ENCODE measurements at places on chromosomes 3 and 15. TPM values are rescaled to one million over a fixed set of nuclear protein-coding genes. Genes with fewer than 3 reads are reported as not detected.

CD47 gene
- total RNA-seq: 66.8 TPM

GRCh38 chr15:29734917-29735572 lies 87.2 kb downstream of the TJP1 start:
- no peak for DNase-seq

- no peak for DNase-seq
Observed at GRCh38 chr3:19725000-19725399, 209.0 kb downstream of the EFHB start.

- DNase-seq: no peak
Observed at GRCh38 chr3:108311797-108312196, 15.4 kb downstream of the HHLA2 start.

DNA sequence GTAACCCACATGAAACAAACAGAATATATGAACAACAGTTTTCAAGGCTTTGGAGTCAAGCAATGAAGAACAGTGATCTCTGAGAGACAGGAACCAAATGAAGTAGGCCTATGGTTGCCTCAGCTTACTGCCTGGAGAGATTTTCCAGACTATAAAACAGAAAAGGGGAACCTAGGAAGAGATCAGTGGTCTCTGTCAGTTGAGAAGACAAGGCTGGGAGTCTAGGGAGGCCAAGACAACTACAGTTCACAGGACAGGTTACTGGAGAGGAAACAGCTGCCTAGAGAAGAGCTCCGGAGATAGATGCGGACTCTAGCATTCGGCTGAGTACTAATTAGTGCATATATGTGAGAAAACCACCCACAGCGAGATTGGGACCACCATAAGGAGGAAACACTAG lies 87.7 kb downstream of the PLCH1 start:
- DNase-seq: no peak

DNA sequence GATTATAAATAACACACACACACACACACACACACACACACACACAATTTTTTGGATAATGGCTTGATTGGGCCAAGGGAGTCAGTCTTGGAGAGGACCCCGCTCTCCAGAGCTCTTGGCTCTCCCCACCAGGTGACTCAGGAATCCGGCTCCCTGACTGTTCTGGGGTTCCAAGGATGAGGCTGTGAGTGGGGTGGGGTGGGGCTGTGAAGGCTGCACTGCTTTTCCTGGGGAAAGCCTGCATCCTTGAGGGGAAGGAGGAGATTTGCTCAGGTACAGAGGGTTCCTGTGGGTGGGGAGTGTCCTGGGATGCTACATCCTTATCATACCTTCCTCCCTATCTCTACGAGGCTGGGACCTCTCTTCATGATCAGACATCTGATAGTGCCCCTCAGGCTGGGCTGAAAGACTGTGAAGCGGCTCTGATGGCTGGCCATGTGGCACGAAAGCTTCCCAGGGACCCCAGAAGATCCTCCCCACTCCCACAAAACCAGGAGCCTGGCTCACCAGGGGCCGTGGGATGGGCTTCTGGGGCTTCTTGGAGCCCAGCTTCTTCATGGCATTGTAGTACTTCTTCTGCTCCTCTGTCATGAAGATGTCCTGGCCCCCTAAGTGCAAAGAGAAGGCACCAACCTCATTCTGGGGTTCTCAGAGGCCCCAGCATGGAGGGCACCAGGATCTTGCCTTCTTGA lies 59.2 kb downstream of the EXOG start:
- DNase-seq: no peak

GRCh38 chr15:72785432-72785831 lies 1.9 kb upstream of the ADPGK start:
- no peak for DNase-seq

- DNase-seq: no peak
Observed at GRCh38 chr3:49650637-49651036, 23.5 kb upstream of the APEH start.

FNDC3B gene
- total RNA-seq: 30.3 TPM

- DNase-seq: no peak
Observed at GRCh38 chr15:85531083-85531482, 150.7 kb downstream of the AKAP13 start.

LRRC2 gene
- total RNA-seq: 14.5 TPM

GRCh38 chr3:102933377-102933776 lies 498.6 kb downstream of the ZPLD1 start:
- no peak for DNase-seq

GATA2 gene
- total RNA-seq: 3.0 TPM

FAM98B gene
- total RNA-seq: 36.4 TPM

DNA sequence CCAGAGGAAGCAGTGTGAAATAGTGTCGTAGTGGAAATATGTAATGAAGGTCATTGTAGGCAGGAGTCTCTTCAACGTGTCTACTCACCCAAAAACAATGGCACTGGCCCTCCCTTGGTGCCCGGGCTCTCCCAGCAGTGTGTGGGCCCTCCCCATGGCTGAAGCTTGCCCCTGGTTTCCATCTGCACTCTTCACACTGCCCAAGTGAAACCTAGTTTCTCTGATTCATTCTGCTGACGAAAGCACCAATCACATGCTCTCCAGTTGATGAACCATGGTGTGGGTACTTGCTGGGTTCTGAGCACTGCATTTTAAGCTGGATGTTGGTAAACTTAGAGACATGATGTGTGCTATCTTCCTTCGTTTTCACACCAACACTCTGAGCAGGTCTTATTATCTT lies 61.0 kb upstream of the AGBL1 start:
- no peak for DNase-seq

ELP6 gene
- 31.8 TPM for total RNA-seq

CGNL1 gene
- total RNA-seq: 21.2 TPM

GRCh38 chr3:37291275-37291700 lies 116.9 kb upstream of the LRRFIP2 start:
- no peak for DNase-seq

GRCh38 chr3:149564079-149564478 lies 89.6 kb downstream of the TM4SF4 start:
- DNase-seq: no peak

MCTP2 gene
- total RNA-seq: 5.6 TPM

DNA sequence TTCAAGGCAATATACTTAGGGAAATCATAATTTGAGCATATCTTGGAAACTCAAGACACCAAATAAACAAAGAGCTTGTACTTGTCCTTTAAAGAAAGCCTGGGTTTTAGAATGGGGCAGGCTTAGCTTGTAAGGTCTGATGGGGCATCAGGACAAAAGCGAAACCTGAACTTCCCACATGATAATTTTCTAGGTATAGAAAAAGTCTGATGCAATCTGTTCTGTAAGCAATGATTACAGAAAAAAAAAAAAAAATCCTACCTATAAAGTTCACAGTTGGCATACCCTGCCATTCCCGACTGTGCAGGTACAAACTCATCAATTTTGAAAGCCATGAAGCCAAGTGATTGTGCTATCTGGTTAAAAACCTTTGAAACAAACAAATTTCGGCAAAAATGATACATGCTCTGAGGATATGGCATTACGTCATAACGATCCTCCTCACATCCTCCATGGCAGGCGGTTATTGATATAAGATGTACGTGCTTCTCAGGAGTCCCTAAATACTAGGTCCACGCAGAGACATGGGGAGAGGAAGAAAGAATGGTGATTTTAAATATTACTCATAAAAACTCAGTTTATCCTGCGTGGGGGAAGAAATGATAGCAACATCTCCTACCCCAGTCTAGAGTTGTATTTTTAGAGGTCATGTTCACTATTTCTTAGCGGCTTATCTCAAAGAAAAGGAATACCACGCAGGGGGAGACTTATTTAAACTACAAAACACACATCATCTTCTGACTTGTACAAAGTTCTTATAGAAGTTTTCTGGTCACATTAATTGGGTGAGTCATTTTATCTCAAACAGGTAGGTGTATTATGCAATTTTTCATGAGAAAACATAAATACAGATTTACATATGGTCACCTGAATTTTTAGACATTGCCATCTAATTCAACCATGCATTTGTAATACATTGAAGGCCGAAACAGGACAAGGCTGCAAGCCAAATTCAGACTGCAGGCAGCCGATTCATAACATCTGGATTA lies 27.0 kb downstream of the MB21D2 start:
- no peak for DNase-seq

DZIP3 gene
- total RNA-seq: 70.2 TPM

GRCh38 chr3:131738095-131738494 lies 235.3 kb upstream of the MRPL3 start:
- no peak for DNase-seq

DNA sequence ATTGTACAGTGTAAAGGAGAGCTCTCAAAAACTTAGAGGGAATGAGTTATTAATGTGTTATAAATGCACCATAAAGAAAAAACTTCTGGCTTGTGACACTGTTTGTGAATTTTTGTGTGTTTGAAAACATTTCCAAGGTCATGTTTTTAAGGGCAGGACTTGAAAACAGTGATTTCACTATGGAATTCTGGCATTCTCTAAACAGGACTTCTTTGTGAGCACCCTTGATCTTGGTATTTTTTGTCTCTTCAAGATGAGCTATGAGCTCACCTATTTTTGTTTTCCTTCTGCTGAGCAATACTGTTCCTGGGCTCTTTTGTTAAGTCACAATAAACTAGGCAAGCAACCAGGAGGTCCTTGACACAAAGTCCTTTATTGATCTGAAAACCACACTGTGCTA lies 284.4 kb downstream of the RBMS3 start:
- DNase-seq: no peak

GRCh38 chr3:163971861-163972260 lies 1106.4 kb downstream of the SI start:
- no peak for DNase-seq

DNA sequence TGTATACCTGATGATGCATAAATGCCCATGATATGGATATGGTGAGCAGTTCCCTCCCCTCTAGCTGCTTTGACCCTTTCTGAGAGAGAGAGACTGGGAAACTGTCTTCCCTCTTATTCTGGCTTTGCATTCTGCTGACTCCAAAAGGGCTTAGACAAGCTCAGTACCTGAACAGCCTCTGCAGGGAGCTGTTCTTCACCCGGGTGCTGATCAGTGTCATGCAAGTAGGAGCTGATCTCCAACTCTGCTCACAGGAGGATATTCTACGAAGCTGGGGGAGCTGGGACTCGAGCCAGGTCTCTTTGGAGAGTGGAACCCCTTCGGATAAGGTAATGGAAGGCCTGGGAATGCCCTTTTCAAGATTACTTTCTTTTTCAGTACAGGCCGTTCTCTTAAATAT lies 237.1 kb downstream of the RYR3 start:
- DNase-seq: no peak

KIF7 gene
- total RNA-seq: 6.2 TPM

DNA sequence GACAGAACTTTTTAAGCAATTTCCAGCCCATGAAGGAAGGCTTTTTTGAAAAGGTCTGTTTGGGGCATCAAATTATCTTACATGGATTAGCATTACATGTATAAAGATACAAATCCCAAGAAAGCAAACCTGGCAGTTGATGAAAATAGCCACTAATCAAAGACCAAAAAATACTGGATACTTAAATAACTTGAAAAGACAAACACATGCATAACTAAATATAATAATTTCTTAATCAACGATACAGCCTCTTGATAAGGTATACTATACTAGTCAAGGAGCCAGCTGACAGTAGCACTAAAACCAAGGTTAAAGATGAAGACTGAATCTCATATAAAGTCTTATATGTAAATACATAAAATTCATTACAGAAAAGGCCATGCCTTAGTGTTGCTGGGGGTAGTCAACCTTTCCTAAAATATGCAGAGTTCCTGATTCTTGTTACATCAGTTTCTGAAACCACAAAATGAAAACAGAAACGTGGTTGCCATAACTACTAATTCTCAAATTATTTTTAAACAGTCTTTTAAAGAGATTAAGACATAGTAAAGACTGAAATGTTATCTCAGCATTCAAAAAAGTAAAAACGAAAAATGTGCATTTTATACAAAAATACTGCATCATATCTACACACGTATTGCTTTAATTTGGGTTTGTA lies 2.0 kb downstream of the ANKRD28 start:
- no peak for DNase-seq

- no peak for DNase-seq
Observed at GRCh38 chr3:118146658-118147375, 887.8 kb downstream of the IGSF11 start.

DNA sequence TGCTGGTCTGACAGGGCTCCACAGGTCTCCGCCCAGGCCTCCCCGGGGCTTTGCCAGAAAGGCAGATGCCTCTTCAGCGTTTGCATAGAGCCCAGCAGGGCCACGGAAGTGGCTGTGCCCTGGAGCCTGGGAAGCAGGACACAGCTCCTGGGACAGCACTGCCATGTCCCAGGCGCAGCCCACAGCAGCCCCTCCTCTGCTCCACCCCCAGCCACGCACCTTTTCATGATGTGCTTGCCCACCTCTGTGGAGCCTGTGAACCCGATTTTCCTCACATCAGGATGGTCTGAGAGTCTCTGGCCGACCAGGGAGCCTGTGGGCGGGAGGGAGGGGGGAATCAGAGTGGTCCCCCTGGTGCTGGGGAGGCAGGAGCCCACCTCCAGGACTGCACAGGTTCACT lies 33.9 kb upstream of the SLC41A3 start:
- DNase-seq: peak; percentile 18

ITGA11 gene
- total RNA-seq: 4.4 TPM

GRCh38 chr3:50961386-50961785 lies 286.7 kb downstream of the DOCK3 start:
- no peak for DNase-seq
